Endothelial cell of umbilical vein (primary cell): ENCODE measurements at places on chromosomes 2 and 18. TPM values are rescaled to one million over a fixed set of nuclear protein-coding genes. Genes with fewer than 3 reads are reported as not detected.

- DNase-seq = no peak
Measured at GRCh38 chr2:185417111-185417510, 321.5 kb upstream of the FSIP2 start.

DNA sequence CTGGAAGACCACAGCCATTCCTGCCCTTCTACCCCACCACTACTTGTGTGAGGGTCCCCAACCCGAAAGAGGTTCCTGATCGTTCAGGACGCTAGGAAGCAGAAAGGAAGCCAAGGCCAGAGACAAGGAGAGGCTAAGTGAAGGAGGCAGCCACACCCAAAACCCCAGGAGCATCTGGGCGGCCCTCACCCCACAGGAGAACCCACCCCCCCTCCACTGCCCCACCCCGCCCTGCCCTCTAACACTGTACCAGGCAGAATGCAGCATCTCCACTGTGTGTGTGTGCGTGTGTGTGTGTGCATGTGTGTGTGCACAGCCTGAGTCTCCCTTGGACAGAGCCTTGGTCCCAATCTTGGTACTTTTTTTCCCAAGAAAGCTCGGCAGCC, 207.5 kb upstream of the HAAO start:
- no peak for DNase-seq

DNA sequence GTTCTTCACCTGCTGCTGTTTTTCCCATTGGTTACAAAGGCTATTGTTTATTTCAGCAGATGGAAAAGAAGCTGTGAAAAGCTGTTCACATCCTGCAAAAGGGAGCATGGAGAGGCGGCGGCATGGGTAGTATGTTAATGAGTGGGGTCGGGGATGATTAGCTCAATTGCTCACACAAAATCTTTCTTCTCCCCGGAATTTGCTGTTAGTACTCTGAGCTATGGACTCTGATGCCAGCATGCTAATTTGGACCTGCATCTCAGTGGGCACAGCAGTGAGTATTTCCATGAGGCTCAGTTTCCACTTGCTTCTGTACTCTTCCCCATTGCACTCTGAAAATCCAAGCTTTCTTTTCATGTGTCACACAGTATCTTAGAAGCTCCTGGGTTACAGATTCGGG, 61.6 kb downstream of the DNER start:
- DNase-seq = no peak

DNA sequence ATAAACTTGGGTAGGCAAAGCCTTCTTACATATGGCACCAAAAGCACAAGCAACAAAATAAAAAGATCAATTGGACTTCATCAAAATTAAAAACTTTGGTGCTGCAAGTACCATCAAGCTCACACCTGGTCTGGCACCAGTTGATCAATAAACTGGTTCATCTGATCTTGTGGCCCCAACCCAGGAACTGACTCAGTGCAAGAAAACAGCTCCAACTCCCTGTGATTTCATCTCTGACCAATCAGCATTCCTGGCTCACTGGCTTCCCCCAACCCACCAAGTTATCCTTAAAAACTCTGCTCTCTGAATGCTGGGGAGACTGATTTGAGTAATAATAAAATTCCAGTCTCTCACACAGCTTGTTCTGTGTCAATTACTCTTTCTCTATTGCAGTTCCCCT, 8.4 kb downstream of the EPG5 start:
- no peak for DNase-seq

DNA sequence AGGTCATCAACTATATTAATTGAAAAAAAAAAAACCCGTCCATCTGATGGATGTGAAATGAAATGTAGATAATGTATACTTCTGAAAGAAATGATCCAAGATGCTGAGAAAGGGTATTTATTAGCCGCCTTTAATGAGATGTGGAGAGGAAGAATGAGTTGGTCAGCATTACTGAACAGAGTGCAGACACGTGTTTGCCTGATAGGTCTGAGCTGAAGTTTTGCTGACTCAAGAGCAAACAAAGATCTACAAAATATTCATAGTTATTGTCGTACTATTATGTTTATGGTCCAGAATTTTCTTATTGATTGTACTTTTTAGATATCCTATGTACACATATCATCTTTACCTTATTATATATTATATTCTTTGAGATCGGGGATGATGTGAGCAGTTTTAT, 235.3 kb downstream of the RDH14 start:
- no peak for DNase-seq

DNA sequence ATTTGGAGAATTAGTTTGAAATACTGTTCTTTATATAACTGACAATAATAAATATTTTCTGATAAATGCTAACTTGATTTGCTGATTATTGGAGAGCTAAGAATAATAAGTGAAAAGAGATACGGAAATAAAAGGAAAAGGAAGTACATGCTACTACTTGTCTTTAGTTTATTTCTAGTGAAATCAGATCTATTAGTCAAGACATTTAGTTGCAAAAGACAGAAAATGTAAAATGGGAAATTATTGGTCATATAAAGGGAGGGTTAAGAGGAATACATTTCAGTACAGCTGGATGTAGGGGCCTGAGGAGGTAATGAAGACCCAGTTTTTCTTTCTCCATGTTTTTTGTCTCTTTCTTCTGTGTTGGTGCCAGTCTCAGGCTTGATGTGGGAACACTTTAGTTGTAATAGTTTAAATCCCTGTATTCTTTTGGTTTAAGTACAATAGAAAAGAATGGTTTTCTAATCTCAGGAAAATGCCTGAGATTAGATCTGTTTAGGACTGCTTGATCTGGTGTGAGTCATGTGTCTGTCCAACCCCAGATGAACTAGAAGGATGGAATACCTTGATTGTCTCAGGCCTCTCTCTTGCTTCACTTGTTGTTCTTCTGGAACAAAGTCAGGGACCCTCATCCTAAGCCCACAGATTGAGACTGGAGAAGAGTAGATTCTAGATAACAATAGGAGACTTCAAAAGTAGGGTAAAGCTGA, 58.0 kb downstream of the PLCL1 start:
- DNase-seq = peak; percentile 48

DNA sequence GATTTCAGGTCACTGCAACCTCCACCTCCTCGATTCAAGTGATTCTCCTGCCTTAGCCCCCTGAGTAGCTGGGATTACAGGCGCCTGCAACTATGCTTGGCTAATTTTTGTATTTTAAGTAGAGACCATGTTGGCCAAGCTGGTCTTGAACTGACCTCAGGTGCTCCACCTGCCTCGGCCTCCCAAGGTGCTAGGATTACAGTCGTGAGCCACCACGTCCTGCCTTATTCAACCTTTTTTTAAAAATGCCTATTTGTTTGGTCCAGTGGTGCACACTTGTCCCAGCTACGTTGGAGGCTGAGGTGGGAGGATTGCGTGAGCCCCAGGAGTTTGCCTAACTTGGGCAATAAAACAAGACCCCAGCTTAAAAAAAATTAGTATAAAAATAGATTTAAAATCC, 43.3 kb downstream of the CYP20A1 start:
- no peak for DNase-seq

- peak; percentile 67 for DNase-seq
Measured at GRCh38 chr2:178287652-178288344, 93.5 kb downstream of the OSBPL6 start.

ARHGEF4 gene
- polyA plus RNA-seq = 0.03 TPM in 1 of 2 replicates, not detected in the other

CRIM1 gene
- 422 and 462 TPM in 2 replicates for polyA plus RNA-seq

EPB41L3 gene
- 29.5 and 38.9 TPM in 2 replicates for polyA plus RNA-seq

MARCHF7 gene
- 15.3 and 21.2 TPM in 2 replicates for polyA plus RNA-seq

RAPGEF4 gene
- polyA plus RNA-seq = 5.7 and 7.2 TPM in 2 replicates

STPG4 gene
- polyA plus RNA-seq = not detected in 2 replicates

EN1 gene
- not detected in 2 replicates for polyA plus RNA-seq

SERPINB4 gene
- not detected in 2 replicates for polyA plus RNA-seq
